ENCODE measurements at places on chromosomes 16 and 17.

GRCh38 chr16:63239065-63239570 is 1202.9 kb upstream of the CDH8 start:
- no peak for DNase-seq

- no peak for DNase-seq
Observed at GRCh38 chr17:64102627-64103390, 27.1 kb downstream of the ERN1 start.

GRCh38 chr17:42804918-42805367 is 6.3 kb downstream of the CNTD1 start:
- DNase-seq: no peak

GRCh38 chr16:55710466-55710865 is 54.7 kb downstream of the SLC6A2 start:
- no peak for DNase-seq
